ENCODE measurements at places on chromosomes 12 and 14.
A peak's percentile ranks its signal among the peaks of the same experiment; 100 is the strongest.

DNA sequence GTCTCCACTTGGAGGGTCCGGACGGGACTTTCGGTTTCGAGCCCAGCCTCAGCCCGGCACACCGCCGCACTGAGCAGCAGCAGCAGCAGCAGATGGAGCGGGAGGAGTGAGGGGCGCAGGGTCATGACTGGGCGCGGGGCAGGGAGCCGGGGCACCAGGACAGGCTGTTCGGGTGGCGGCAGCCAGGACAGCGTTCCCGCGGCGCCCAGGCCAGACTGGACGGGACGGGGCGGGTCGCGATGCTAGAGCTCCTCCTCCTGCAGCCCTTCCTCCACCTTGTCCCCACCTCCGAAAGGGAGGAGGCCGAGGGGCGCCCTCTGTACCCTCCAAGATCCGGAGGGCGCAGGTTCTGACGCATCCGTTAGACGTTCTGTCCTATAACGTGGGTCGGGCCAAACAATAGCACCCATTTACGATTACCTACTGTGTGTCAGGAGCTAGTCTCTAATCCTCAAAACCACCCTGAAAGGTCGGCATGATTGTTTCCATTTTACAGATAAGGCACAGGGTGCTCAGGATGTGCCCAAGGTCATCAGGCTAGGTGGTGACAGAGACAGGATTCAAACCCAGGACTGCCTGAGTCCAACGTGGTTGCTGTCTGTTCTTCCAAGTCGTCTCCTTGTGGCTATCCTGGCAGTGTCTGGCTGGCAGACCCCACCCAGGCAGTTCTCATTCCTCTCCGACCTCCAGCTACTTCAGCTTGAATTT, at the start of gene FKBP11:
FKBP11 (minus strand) TSS at position 189 of the 708 bp plus-strand sequence; CDS start at position 125, 64 bp downstream.
- peaks cover 54% of the 10 kb centered on the region for H3K36me3 ChIP-seq
- no peaks in the 10 kb centered on the region for H3K27me3 ChIP-seq
- no peak within 1 kb of the TSS for H3K27ac ChIP-seq
- peak; percentile 56 for DNase-seq
- peak within 1 kb of the TSS; percentile 96 for H3K4me3 ChIP-seq

GRCh38 chr12:94025756-94026155, 122.6 kb upstream of the PLXNC1 start:
- no peak for DNase-seq
- H3K36me3 ChIP-seq = no peaks in the 10 kb centered on the region
- no peak overlapping the region for H3K4me3 ChIP-seq
- no peak overlapping the region for H3K27ac ChIP-seq
- peaks cover 6% of the 10 kb centered on the region for H3K27me3 ChIP-seq

DNA sequence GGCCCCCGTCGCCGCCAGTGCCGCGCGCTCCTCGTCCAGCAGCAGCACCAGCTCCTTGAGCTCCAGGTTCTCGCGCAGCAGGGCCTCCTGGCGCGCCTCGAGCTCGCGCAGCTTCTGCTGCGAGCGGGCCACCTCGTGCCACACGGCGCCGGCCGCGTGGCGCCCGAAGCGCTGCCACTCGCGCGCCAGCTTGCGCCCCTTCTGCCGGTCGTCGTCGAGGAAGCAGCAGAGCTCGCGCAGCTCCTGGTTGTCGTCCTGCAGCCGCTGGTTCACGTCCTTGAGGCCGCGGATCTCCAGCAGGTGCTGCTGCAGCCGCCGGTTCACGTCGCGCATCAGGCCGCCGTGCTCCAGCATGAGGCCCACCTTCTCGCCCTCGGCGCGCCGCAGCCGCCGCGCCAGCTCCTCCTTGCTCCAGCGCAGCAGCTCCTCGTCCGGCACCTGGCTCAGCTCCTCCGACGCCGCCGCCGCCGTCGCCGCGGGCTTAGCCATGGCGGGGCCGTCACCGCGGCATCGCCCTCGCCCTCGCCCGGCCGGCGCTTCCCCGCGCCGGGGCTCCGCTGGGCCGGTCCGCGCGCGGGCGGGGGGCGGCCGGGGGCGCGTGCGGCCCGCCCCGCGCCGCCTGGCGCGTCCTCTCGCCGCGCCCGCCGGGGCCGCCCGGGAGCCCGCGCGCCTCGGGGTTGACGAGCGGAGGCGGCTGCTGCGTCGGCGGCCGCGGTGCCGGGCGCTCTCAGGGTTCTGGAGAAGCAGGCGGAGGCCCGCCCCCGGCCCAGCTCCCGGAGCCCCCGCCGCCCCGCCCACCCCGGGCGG, at the start of gene CCDC85C:
CCDC85C (minus strand) TSS at position 737 of the 807 bp plus-strand sequence; CDS start at position 489, 248 bp downstream.
- peak within 1 kb of the TSS; percentile 49 for H3K27ac ChIP-seq
- H3K4me1 ChIP-seq = peaks cover 35% of the 10 kb centered on the region
- no peaks in the 10 kb centered on the region for H3K36me3 ChIP-seq
- peak; percentile 42 for DNase-seq
- peak within 1 kb of the TSS; percentile 69 for H3K4me3 ChIP-seq
- peaks cover 68% of the 10 kb centered on the region for H3K27me3 ChIP-seq

DNA sequence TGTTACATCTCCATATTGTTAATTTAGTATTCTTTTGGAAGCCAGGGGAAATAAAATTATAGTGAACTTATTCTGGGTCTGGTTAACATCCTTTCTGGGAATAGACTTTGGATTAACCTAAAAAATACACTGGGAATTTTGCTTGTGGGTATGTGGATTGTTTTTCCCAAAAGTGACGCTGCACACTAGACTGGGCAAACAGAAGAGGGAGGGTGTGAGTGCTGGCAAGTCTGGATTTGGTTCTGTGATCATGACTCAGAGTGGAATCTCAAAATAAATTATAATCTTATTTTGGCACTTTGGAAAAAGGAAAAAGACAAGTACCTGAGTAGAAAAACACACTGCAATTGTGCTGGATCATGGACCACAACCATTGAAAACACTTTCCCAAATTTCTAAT, 15.2 kb upstream of the LUM start:
- DNase-seq = no peak
- no peaks in the 10 kb centered on the region for H3K27me3 ChIP-seq
- no peak overlapping the region for H3K27ac ChIP-seq
- no peak overlapping the region for H3K4me3 ChIP-seq
- H3K36me3 ChIP-seq = no peaks in the 10 kb centered on the region
- no peaks in the 10 kb centered on the region for H3K4me1 ChIP-seq

- peaks cover 31% of the 10 kb centered on the region for H3K27me3 ChIP-seq
- DNase-seq = no peak
- no peak overlapping the region for H3K27ac ChIP-seq
- H3K36me3 ChIP-seq = no peaks in the 10 kb centered on the region
Measured at GRCh38 chr14:76500480-76500879, 124.5 kb downstream of the ESRRB start.

DNA sequence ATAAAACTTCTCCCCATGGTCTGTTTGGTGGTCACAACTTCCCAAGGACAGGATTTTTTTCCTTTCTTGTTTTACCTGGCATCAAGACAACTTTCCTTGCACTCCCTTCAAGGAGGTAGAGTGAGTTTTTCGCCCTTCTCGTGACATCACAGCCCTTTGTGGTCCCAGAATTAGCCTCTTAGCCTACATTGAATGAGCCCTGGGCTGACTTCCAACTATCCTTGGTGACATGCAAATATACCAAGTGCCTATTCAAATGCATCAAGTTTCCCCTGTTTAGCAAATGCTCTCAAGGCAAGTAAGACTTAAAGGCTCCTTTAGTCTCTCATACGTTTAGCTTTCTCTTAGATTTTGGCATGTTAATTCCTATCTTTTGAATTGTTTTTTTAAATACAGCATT, 36.6 kb downstream of the TC2N start:
- no peak overlapping the region for H3K27ac ChIP-seq
- H3K4me1 ChIP-seq = peaks cover under 1% of the 10 kb centered on the region
- H3K4me3 ChIP-seq = no peak overlapping the region
- H3K36me3 ChIP-seq = no peaks in the 10 kb centered on the region

DNA sequence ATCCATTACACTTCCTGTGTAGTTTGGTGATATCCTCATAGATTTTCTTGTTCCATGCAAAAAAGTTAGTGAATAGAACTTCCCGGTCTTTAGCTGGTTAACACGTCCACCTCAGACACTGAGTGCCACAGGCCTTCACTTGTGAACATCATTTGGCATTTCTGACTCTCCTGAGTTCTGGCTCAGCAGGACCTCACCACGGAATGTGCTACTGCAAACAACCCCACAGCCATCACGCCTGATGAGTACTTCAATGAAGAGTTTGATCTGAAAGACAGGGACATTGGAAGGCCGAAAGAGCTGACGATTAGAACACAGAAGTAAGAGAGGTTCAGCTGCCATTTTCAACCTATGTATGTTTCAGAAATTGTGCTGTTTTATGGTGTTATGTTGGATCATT, 20.0 kb downstream of the C12orf76 start:
- no peak overlapping the region for H3K4me3 ChIP-seq
- no peak overlapping the region for H3K27ac ChIP-seq
- H3K27me3 ChIP-seq = no peaks in the 10 kb centered on the region

GRCh38 chr12:52280796-52281560, 6.5 kb downstream of the KRT86 start:
- DNase-seq = peak; percentile 94
- no peak overlapping the region for H3K4me3 ChIP-seq
- no peaks in the 10 kb centered on the region for H3K27me3 ChIP-seq
- no peaks in the 10 kb centered on the region for H3K36me3 ChIP-seq
- H3K4me1 ChIP-seq = peaks cover 29% of the 10 kb centered on the region
- peak overlapping the region; percentile 80 for H3K27ac ChIP-seq

DNA sequence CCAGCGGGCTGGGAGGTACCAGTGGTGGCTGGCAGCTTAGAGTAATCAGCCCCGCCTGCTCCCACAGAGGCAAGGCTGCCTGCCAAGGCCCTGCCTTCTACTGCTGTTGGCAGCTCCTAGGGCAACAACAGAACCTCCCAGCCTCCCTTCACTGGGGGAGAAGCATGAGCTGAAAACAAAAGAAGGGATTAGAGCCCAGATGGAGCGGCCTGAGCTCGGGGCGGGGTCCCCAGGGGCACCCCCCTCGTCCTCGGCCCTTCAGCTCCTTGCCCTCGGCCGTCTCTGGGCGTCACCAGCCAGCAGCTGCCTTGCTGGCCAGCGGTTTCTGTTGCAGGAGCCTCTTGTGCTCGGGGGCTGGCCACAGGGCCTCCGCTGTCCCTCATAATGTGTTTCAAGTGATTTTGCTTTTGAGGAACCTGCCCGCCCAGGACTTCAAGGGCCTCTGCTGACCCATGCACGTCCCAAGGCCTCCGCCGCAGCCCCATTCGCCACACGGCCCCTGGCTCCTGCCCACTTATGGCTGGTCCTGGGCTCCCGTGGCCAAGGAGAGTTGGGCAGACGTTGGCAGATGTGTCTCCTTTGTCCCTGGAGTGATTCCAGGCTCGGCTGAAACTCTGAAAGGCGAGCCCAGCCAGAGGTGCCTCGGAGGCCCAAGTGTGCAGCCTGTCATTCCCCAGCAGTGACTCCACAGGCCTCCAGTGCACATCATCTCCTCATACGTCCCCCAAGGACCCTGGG, 49.7 kb downstream of the PSMA6 start:
- peaks cover 28% of the 10 kb centered on the region for H3K4me1 ChIP-seq
- no peaks in the 10 kb centered on the region for H3K27me3 ChIP-seq
- H3K36me3 ChIP-seq = no peaks in the 10 kb centered on the region
- no peak overlapping the region for H3K4me3 ChIP-seq
- peak; percentile 60 for DNase-seq
- H3K27ac ChIP-seq = no peak overlapping the region

DNA sequence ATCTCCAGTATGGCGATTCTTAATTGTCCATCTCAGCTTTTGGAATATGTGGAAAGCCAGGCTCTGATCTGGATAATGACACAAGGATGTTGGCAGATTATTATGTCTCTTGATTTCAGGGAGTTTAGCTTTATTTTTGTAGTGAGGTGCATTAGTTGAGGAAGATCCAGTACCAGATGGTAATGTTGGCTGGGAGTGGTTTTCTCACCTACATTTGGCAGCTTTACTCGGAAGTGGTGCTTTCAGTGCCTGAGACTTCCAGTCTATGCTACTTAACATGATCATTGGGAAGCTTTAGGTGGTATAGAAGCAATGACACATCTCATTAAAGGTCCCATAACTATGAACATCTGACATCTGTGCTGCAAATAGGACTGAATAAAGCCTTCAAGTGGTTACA, 7.5 kb downstream of the SLC15A5 start:
- peaks cover 3% of the 10 kb centered on the region for H3K27me3 ChIP-seq
- DNase-seq = no peak
- H3K4me3 ChIP-seq = no peak overlapping the region
- H3K27ac ChIP-seq = no peak overlapping the region
- H3K4me1 ChIP-seq = no peaks in the 10 kb centered on the region
- no peaks in the 10 kb centered on the region for H3K36me3 ChIP-seq

DNA sequence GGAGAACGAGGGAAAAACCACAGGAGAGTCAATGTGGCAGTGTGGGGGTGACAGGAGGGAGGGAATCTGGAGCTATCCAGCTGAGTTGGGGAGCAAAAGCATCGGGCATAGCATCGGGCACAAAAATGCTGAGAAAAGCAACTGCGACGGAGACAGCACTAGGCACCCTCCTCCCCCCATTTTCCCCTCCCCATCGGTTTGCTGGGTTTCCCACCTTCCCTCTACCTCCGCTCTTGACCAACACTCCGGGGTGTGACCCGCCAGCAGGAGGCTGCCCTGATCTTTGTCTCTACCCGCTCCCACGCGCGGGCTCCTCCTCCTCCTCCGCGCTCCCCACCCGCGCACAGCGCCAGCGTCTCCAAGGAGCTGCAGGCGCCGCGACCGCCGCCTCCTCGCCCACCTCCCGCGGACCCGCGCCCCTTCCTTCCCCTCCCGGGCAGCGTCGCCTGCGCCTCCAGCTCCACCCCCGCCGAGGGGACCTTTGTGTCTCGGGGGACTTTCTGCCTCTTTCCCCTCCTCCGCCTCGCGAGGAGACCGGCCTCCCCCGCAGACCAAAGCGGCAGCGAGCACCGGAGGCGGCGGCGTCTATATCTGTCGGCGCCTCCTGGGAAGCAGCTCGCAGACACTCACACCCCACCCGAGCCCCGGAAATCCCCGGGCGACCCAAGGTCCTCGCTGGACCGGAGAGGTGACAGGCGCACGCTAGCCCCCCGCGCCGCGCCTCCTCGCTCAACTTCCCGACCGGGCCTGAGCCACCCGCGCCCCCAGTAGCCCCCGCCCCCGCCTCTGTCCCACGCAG, 920 bp downstream of the CDK17 start:
- DNase-seq = peak; percentile 77
- H3K4me3 ChIP-seq = peak overlapping the region; percentile 93
- H3K27me3 ChIP-seq = no peaks in the 10 kb centered on the region
- peaks cover 3% of the 10 kb centered on the region for H3K4me1 ChIP-seq
- peaks cover 5% of the 10 kb centered on the region for H3K36me3 ChIP-seq
- peak overlapping the region; percentile 84 for H3K27ac ChIP-seq

Data from mesenchymal stem cell (in vitro differentiated cells and primary cell).